Neural crest cell (in vitro differentiated cells): ENCODE measurements at places on chromosomes 11 and 22.

GRCh38 chr11:6864438-6864837, 1.6 kb downstream of the OR10A2 start:
- no peaks in the 10 kb centered on the region for H3K27me3 ChIP-seq
- no peak for DNase-seq
- no peak overlapping the region for H3K4me3 ChIP-seq

GRCh38 chr22:47121791-47122190, 359.3 kb downstream of the TBC1D22A start:
- DNase-seq = no peak
- H3K4me1 ChIP-seq = peaks cover 21% of the 10 kb centered on the region
- H3K27ac ChIP-seq = no peak overlapping the region
- H3K27me3 ChIP-seq = no peaks in the 10 kb centered on the region

- H3K27me3 ChIP-seq = peaks cover 2% of the 10 kb centered on the region
- no peak for DNase-seq
- no peaks in the 10 kb centered on the region for H3K36me3 ChIP-seq
- no peak overlapping the region for H3K4me3 ChIP-seq
- peaks cover 5% of the 10 kb centered on the region for H3K4me1 ChIP-seq
These were observed 30.3 kb upstream of the MMP13 start for GRCh38 chr11:102985850-102986249.

DNA sequence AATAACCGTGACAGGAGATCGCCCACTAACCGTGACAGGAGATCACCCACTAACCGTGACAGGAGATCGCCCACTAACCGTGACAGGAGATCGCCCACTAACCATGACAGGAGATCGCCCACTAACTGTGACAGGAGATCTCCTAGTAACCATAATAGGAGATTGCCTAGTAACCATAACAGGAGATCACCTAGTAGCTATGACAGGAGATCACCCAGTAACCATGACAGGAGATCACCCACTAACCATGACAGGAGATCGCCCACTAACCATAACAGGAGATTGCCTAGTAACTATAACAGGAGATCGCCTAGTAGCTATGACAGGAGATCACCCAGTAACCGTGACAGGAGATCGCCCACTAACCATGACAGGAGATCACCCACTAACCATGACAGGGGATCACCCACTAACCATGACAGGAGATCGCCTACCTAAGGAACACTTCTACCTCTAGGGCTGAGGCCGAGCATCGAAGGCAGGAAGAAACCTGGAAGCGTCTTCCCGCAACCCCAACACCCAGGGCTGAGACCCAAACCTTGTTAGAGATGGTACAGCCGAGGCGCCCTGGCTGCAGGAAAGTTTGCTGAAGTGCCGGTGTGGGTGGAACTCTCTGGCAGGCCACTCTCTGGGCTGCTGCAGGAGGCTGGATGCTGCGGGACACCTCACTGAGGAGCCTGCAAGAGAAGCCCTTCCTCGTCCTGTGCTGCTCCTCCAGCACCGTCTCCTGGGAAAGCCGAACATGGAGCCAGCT, 67.5 kb upstream of the THY1 start:
- H3K27ac ChIP-seq = no peak overlapping the region
- no peak for DNase-seq
- peaks cover 6% of the 10 kb centered on the region for H3K27me3 ChIP-seq
- H3K4me3 ChIP-seq = no peak overlapping the region
- no peaks in the 10 kb centered on the region for H3K36me3 ChIP-seq

GRCh38 chr11:38274031-38274430, 1676.0 kb upstream of the RAG2 start:
- H3K4me3 ChIP-seq = no peak overlapping the region
- peaks cover 6% of the 10 kb centered on the region for H3K4me1 ChIP-seq
- H3K27ac ChIP-seq = no peak overlapping the region
- no peak for DNase-seq
- peaks cover 5% of the 10 kb centered on the region for H3K36me3 ChIP-seq
